ENCODE measurements at places on chromosomes 2 and 18. TPM values are rescaled to one million over a fixed set of nuclear protein-coding genes. Genes with fewer than 3 reads are reported as not detected.
A peak's percentile ranks its signal among the peaks of the same experiment; 100 is the strongest.

GRCh38 chr18:41967680-41968079 lies 12.6 kb downstream of the PIK3C3 start:
- no peak for DNase-seq

- DNase-seq = peak; percentile 43
Measured at GRCh38 chr18:49028091-49028490, 77.3 kb upstream of the SMAD7 start.

- DNase-seq = no peak
Measured at GRCh38 chr2:188399159-188399558, 107.5 kb downstream of the GULP1 start.

DNA sequence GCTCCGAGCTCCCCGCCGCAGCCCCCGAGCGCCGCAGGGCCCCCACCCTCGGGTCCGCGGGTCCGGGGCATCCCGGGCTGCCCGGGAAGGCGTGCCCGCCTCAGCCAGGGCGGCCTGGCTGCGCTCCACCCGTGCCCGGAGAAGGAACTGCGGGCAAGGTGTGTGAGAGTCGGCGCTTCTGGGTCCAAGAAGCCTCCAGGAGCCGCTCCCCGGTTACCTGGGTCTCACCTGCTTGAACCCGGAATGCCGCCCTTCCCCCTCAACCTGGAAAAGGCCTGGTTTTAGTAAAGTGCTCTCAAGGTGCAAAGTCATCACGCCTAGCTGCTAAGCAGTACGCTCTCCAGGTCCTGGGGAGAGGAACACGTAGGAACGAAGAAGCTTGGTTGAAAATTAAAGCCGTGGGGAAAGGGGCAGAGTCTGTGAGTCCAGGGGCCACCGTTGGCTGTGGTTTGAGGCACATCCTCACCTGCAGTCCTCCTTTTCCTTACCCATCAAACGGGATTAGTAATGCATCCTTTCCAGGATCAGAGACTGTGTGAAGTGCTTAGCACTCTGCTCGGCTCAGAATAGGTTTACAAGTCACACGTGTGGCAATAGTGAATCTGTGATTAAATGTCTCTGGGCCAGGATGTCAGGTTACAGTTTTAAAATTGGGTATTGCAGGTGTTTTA lies 1.2 kb downstream of the ASAP2 start:
- peak; percentile 81 for DNase-seq

GRCh38 chr2:129318581-129319421 lies 660.7 kb upstream of the RAB6C start:
- DNase-seq = no peak

GRCh38 chr2:19937004-19937403 lies 35.2 kb upstream of the TTC32 start:
- DNase-seq = no peak

The SATB2 gene
- 3.9 TPM for total RNA-seq

- DNase-seq = no peak
Measured at GRCh38 chr2:220228310-220229006, 601.0 kb downstream of the SLC4A3 start.

- DNase-seq = no peak
Measured at GRCh38 chr2:241768251-241768711, 8.3 kb upstream of the GAL3ST2 start.
